ENCODE measurements at places on chromosomes 1 and 21.

DNA sequence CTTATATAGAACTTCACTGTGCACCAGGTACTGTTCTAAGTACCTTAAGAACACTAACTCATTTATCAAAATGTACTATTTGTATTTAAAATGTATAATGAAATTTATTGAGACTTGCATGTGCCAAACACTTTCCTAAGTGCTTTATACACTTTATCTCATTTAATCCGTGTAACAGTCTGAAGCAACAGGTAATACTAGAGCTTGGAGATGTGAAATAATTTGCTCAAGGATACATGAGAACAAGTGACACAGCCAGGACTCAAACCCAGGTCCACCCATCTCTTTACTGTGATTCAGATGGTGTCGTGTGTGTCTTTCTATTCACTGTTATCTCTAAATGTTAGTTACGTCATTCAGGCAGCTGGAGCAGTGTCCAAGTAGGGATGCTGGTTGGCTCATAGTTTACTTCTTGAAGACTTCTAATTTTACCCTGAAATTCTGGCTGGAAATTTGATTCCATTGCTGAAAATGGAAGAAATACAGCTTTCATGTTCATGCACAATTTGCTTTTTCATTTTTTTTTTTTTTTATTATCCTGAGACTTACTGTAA lies 169.7 kb upstream of the UBE2U start:
- DNase-seq, result no peak

- no peak for DNase-seq
Observed at GRCh38 chr21:14875704-14876523, 188.9 kb downstream of the NRIP1 start.

GRCh38 chr1:241950390-241950789 lies 7.2 kb upstream of the BECN2 start:
- no peak for DNase-seq

DNA sequence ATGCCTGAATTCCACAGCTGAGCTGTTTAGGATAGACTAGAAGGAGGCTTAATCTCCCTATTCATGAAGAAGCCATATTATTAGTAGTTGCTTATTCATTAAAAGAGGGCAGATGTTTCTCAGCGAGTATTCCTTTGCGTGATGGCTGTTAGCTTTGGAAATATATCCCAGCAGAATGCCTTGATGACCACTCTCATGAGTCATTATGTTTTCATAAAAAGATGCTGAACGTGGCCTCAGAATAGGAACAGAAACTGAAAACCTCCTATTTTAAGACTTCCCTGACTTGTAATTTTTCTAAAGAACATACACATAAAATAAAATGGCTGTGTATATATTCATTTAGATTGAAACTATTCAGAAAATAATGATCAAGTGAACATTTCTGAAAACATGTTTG lies 9.6 kb upstream of the PLA2G4A start:
- no peak for DNase-seq

GRCh38 chr21:43810505-43811261 lies 21.3 kb downstream of the RRP1 start:
- DNase-seq, result peak; percentile 98

DNA sequence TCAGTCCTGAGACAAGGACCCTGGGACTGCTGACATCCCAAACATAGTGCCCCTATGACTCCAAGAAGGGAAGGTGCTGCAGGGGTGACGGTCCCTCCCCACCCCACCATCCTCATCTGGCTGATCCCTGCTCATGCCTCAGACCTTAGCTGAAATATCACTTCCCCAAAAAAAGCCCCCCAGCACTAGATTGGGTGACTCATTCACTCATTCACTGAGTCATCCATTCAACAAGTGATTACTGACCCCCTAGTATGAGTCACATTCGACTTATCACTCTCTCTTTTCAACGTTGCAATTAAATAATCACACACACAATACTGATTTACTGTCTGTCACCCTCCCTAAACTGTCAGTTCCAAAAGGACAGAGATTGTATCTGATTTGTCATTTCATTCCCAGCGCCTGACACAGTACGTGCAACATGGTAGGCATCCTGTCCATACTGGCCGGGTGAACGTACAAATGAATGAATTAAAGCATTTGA lies 48.6 kb downstream of the HIVEP3 start:
- no peak for DNase-seq

GRCh38 chr1:23825076-23825761 lies at the start of gene HMGCL:
Gene HMGCL, minus strand, starts transcription at chr1:23825429. Its CDS starts 14 bp downstream, at chr1:23825415.
- peak; percentile 92 for DNase-seq
